SJSA1 (cell line): ENCODE measurements at places on chromosomes 1 and 21. TPM values are rescaled to one million over a fixed set of nuclear protein-coding genes. Genes with fewer than 3 reads are reported as not detected.
A peak's percentile ranks its signal among the peaks of the same experiment; 100 is the strongest.

GRCh38 chr21:34869545-34869944 is 179.6 kb downstream of the RUNX1 start:
- H3K4me1 ChIP-seq = peaks cover 44% of the 10 kb centered on the region
- no peaks in the 10 kb centered on the region for H3K27me3 ChIP-seq
- no peak overlapping the region for H3K27ac ChIP-seq
- DNase-seq = no peak
- H3K36me3 ChIP-seq = peaks cover 96% of the 10 kb centered on the region

The TAF12 gene
- total RNA-seq = 32.0 and 36.3 TPM in 2 replicates

The RBBP5 gene
- 15.2 and 30.2 TPM in 2 replicates for total RNA-seq

GRCh38 chr1:176174108-176174507 is 33.0 kb downstream of the COP1 start:
- H3K36me3 ChIP-seq = peaks cover 33% of the 10 kb centered on the region
- H3K27me3 ChIP-seq = no peaks in the 10 kb centered on the region
- 0 out of 2 replicates have a peak overlapping the region, but pooled peaks have one; percentile 16 for H3K27ac ChIP-seq
- H3K4me3 ChIP-seq = no peak overlapping the region

DNA sequence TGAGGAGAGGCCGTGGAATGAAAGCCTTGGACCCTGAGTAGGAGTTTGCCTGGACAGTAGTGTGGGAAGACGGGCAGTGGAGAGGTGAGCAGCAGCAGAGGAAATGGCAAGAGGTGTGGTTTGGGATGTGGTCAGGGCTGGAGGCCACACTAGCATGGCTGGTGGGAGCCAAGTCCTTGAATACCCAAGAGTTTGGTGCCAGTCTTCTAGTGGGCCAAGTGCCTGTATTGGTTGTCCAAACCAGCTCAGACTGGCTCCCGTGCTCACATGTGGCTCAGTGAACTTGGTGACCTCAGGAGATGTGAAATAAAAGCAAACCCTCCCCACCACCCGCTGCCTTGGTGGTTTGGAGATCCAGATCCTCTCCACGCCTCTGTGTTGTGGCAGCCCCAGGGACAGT is 2.4 kb downstream of the GUCA2A start:
- no peak for DNase-seq
- no peak overlapping the region for H3K4me3 ChIP-seq
- H3K36me3 ChIP-seq = no peaks in the 10 kb centered on the region
- H3K27me3 ChIP-seq = no peaks in the 10 kb centered on the region; the same call in 1 of the 2 replicates
- H3K27ac ChIP-seq = no peak overlapping the region

DNA sequence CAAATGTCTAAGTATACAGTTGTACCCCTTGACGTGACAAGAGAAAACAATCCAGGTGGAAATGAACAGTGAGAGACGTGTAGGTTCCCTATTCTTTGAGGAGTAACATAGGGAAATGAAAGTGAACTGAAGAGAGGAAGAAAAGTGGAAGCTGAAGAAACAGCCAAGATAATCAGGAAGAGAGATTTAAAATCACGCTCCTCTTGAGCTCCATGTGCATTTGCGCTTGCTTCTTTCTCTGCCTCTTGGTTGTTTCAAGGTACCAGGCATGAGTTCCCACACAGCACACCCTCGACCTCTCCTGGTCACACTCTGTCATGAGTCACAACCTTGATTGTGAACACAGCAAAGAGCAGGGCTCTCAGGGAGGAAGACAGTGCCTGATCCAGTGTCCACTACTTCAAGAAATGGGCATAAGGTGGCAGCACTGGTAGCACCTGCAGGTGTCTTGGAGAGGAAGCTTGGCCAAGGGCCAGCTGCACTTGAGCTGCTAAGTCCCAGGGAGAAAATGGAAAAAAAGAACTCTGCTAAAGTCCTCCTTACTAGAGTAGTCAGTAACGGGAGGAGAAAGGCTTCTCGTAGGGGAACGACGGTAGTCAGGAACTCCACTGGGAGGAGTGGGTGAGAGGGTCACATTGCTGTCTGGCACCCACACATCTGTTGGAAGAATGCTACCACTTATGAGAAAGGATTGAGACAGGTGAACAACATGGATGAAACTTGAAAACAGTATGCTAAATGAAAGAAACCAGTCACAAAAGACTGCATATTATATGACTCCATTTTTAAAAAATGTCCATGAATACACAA is 18.3 kb upstream of the ARID1A start:
- no peaks in the 10 kb centered on the region for H3K27me3 ChIP-seq
- H3K36me3 ChIP-seq = no peaks in the 10 kb centered on the region
- no peak overlapping the region for H3K27ac ChIP-seq
- peak; percentile 67 for DNase-seq

GRCh38 chr1:233086961-233087881 is 136.8 kb downstream of the NTPCR start:
- H3K27me3 ChIP-seq = no peaks in the 10 kb centered on the region
- H3K36me3 ChIP-seq = no peaks in the 10 kb centered on the region
- H3K27ac ChIP-seq = no peak overlapping the region
- DNase-seq = no peak
- peaks cover 19% of the 10 kb centered on the region for H3K4me1 ChIP-seq

The CXADR gene
- 0.08 TPM in 1 of 2 replicates, not detected in the other for total RNA-seq

The KRTAP21-2 gene
- total RNA-seq = not detected in 2 replicates

The LRRC71 gene
- not detected in 2 replicates for total RNA-seq

- no peaks in the 10 kb centered on the region for H3K27me3 ChIP-seq
- no peak overlapping the region for H3K4me3 ChIP-seq
- H3K4me1 ChIP-seq = no peaks in the 10 kb centered on the region
- H3K27ac ChIP-seq = no peak overlapping the region
Observed at GRCh38 chr1:228243093-228243492, 35.2 kb downstream of the OBSCN start.

- no peaks in the 10 kb centered on the region for H3K4me1 ChIP-seq
- H3K27me3 ChIP-seq = no peaks in the 10 kb centered on the region
- H3K36me3 ChIP-seq = no peaks in the 10 kb centered on the region
- no peak overlapping the region for H3K4me3 ChIP-seq
Observed at GRCh38 chr1:5744341-5744740, 247.9 kb downstream of the NPHP4 start.

DNA sequence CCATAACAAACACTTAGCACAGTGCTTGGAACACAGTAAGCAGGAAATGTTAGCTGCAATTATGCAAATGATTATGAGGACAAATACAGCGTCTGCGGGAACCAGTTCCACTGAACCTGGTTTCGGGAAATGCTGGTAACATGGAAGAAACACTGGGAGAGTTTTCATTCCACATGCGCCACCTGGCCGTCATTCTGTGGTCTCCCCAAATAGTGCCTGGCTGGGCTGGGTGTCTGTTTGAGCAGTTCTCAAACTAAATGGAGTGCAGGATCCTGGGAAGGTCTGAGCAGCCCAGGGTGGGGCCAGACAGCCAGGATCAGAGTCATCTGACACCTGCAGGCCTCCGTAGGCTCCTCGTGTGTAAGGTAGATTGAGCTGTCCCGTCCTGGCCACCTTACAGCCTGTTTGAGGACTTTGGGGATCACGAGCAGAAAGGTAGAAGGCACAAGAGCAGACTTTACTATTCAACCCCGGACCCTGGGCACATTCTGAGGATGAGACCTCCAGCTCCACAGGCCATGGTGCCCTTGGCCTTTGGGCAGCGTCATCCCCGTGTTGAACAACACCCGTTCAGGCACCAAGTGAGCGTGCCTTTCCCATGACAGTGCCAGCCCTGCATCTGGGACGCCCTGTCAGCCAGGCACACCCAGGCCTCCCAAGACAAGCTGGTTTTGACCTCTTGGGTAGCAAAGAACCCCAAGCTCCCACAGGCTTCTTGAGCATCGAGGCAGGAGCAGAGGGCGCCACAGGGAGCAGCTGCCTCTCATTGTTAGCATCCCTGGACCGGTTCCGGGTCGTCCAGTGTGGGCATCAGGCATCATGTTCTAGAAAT is 101.9 kb downstream of the PRDM2 start:
- H3K27me3 ChIP-seq = no peaks in the 10 kb centered on the region
- no peak overlapping the region for H3K27ac ChIP-seq
- DNase-seq = no peak
- peaks cover 5% of the 10 kb centered on the region for H3K36me3 ChIP-seq

DNA sequence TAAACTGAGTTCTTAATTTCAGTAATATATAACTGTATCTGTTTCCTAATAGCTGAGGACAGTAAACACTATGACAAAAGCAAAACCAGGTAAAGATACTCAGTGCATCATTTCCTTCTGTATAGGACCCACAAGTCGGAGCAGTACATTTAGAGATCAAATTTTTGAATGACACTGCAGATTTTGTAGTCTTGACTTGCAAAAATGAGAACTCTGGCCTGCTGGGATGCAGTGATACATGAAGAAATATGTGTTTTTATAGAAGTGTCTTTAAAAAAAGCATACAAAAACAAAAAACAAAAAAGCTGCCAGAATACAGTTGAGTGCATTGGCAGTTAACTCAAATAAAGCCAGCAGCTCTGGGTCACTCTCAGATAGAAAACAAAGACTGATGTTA is 19.0 kb downstream of the GART start:
- no peaks in the 10 kb centered on the region for H3K27me3 ChIP-seq
- H3K4me3 ChIP-seq = no peak overlapping the region
- no peak overlapping the region for H3K27ac ChIP-seq
- peaks cover 58% of the 10 kb centered on the region for H3K36me3 ChIP-seq
- DNase-seq = no peak
- H3K4me1 ChIP-seq = no peaks in the 10 kb centered on the region

The MYOM3 gene
- 0.03 TPM in 1 of 2 replicates, not detected in the other for total RNA-seq

The IVL gene
- total RNA-seq = not detected in 2 replicates

- no peaks in the 10 kb centered on the region for H3K27me3 ChIP-seq
- DNase-seq = no peak
- H3K27ac ChIP-seq = no peak overlapping the region
- no peak overlapping the region for H3K4me3 ChIP-seq
Observed at GRCh38 chr1:47805018-47805417, 192.2 kb downstream of the TRABD2B start.

The CFAP45 gene
- 0.61 TPM in 1 of 2 replicates, not detected in the other for total RNA-seq

GRCh38 chr1:31748365-31748764 is 15.8 kb downstream of the ADGRB2 start:
- H3K27me3 ChIP-seq = no peaks in the 10 kb centered on the region
- no peaks in the 10 kb centered on the region; the same call in 1 of the 2 replicates for H3K36me3 ChIP-seq
- no peak overlapping the region for H3K4me3 ChIP-seq
- DNase-seq = no peak
- H3K27ac ChIP-seq = no peak overlapping the region

The HAX1 gene
- 175 and 184 TPM in 2 replicates for total RNA-seq

The OR2T29 gene
- total RNA-seq = not detected in 2 replicates

The KCNE1 gene
- 0.16 and 2.2 TPM in 2 replicates for total RNA-seq

The RXFP4 gene
- not detected in 2 replicates for total RNA-seq

DNA sequence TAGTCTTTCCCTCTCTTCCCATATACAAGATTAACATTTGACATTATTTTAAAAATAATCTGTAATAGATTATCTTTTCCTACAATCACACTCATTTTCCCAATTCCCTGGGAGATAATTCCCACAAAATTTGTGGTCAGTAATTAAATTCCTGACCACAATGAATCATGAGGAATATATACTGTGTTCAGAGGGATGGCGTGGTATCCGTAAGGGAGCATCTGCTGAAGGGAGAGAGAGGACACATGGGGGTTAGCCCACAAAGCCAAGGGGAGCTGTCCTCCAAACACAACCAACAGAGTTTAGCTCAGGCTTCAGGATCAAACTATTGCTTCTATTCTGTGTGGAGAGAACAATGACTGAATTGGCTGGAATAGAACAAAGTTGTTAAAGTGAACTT is 57.1 kb upstream of the PPP2R5A start:
- no peaks in the 10 kb centered on the region for H3K27me3 ChIP-seq
- H3K36me3 ChIP-seq = no peaks in the 10 kb centered on the region
- no peak overlapping the region for H3K27ac ChIP-seq
- no peak overlapping the region for H3K4me3 ChIP-seq
- H3K4me1 ChIP-seq = no peaks in the 10 kb centered on the region

- 0 out of 2 replicates have a peak, but pooled peaks cover 11% of the 10 kb centered on the region for H3K27me3 ChIP-seq
- no peak overlapping the region for H3K4me3 ChIP-seq
- H3K36me3 ChIP-seq = no peaks in the 10 kb centered on the region
- H3K27ac ChIP-seq = no peak overlapping the region
- H3K4me1 ChIP-seq = no peaks in the 10 kb centered on the region
- DNase-seq = no peak
Observed at GRCh38 chr1:92219028-92219427, 1.3 kb downstream of the C1orf146 start.

The POU2F1 gene
- 2.5 and 5.0 TPM in 2 replicates for total RNA-seq

The TRABD2B gene
- total RNA-seq = 0.16 and 0.75 TPM in 2 replicates

DNA sequence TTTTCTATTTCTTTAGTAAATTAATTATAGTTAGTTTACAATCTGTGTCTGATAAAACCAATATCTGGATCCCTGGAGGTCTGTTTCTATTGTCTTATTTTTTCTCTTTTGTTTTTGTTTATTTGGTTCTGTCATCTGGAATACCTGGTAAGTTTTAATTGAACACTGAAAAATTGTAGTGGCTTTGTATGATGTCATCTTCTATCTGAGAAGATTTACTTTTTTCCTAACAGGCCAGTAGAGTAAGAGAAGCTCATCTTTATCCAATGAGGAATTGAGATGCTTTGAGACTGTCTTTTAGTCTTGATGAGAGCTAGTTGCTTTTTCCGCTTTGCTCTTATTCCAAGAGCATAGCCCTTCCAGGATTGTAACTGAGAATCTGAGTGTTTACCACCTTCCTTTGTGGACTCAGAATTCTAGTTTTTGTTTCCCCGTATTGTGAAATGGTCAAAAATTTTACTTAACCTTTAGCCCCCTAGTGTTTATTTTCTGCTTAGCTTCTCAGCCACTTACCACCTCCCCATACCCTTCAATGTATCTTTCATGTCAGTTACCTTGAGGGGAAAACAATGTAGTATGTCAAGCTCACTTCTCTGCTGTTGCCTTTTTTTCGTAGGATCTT is 25.0 kb downstream of the PTGFRN start:
- no peak overlapping the region for H3K27ac ChIP-seq
- H3K27me3 ChIP-seq = no peaks in the 10 kb centered on the region
- no peaks in the 10 kb centered on the region for H3K36me3 ChIP-seq

DNA sequence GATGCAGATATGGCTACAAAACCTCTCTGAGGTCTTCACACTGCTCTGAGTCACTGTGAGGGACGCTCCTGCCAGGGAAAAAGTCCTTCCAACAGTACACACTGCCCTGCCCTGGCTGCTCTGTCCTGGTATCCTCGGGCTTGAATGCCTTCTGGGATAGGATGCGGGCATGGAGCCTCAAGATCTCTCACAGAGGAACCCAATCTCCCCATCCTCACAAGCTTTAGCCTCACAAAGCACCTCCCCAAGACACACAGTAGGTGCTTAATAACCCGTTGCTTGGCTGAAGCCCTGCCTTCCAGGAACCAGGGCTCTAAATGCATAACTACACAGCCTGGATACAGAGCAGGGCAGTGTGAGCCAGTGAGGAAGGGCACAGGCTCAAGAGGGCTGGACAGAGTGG is 9.2 kb downstream of the RAP1GAP start:
- peaks cover 24% of the 10 kb centered on the region for H3K27me3 ChIP-seq
- H3K4me1 ChIP-seq = peaks cover 8% of the 10 kb centered on the region
- no peaks in the 10 kb centered on the region for H3K36me3 ChIP-seq
- DNase-seq = no peak
- no peak overlapping the region for H3K27ac ChIP-seq
- H3K4me3 ChIP-seq = no peak overlapping the region
